Uterine smooth muscle cell (primary cell): ENCODE measurements at places on chromosomes 3 and 15. TPM values are rescaled to one million over a fixed set of nuclear protein-coding genes. Genes with fewer than 3 reads are reported as not detected.

The CXCR6 gene
- total RNA-seq = under 0.01 TPM in 1 of 2 replicates, not detected in the other

The GUCA1C gene
- not detected in 2 replicates for total RNA-seq

The SLC15A2 gene
- 0.11 and 0.75 TPM in 2 replicates for total RNA-seq

The IP6K1 gene
- 30.5 and 31.8 TPM in 2 replicates for total RNA-seq

The EAF2 gene
- total RNA-seq = 2.2 and 3.4 TPM in 2 replicates

The ROPN1 gene
- not detected in 2 replicates for total RNA-seq
